ENCODE measurements at places on chromosomes 11 and 22. TPM values are rescaled to one million over a fixed set of nuclear protein-coding genes. Genes with fewer than 3 reads are reported as not detected.

GRCh38 chr11:14451825-14452224 is 47.8 kb downstream of the COPB1 start:
- DNase-seq = no peak

The E2F8 gene
- polyA plus RNA-seq = 2.0 TPM

The EXPH5 gene
- polyA plus RNA-seq = 0.38 TPM

GRCh38 chr22:26852176-26852575 is 194.8 kb downstream of the MIAT start:
- no peak for DNase-seq

GRCh38 chr22:34975721-34976120 is 90.2 kb upstream of the ISX start:
- no peak for DNase-seq

- DNase-seq = no peak
Measured at GRCh38 chr11:79834015-79834414, 393.2 kb upstream of the TENM4 start.

All from BJ (cell line).